ENCODE measurements at places on chromosomes 7 and 10.

DNA sequence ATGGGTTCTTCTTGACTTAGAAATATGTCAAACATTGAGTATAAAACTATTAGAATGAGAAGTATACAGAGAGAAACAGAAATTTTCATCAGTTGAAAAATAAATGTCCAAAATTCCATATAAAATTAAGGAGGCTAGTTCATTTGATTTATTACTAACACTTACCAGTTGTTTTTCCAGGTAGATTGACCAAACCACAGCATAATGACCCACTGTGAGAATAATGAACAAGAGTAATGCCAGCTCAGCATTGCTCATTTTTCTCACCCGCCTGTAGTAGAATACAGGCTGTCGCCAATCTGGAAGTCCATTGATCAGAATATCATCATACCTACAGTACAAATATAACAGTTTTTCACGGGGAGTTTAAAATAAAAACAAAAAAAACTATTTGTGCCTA lies 82.9 kb downstream of the DNAJC1 start:
- DNase-seq = no peak

- DNase-seq = no peak
These were observed 38.5 kb upstream of the ITPRID1 start for GRCh38 chr7:31475368-31475767.

- DNase-seq = no peak
These were observed 174.9 kb upstream of the NRP1 start for GRCh38 chr10:33509231-33509831.

DNA sequence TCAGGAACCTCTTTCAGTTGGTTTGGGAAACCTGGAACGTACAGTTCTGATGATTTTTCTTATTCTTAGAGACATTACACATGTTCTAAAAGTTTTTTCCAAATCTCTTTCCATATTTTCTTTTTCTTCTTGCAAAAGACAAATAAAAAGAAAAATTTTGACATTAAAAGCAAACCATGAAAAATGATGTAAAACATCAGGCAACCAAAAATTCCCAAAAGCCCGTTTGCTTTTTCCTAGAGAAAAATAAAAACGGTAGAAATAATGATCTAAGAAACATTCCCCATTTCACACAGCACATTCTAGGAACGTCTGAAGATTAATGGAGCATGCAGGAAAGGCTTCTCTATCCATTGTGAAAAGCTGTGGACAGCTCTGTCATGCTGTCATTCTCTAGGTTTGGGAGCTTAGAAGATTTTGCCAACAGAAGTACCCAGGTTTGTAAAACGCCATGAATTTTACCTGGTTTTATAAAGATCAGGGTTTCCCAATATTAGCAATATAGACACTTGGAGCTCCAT lies 11.2 kb upstream of the PRTFDC1 start:
- no peak for DNase-seq

GRCh38 chr7:123637203-123637602 lies 18.5 kb upstream of the LMOD2 start:
- DNase-seq = no peak

- no peak for DNase-seq
These were observed 95.8 kb downstream of the WNT2 start for GRCh38 chr7:117227091-117227490.

DNA sequence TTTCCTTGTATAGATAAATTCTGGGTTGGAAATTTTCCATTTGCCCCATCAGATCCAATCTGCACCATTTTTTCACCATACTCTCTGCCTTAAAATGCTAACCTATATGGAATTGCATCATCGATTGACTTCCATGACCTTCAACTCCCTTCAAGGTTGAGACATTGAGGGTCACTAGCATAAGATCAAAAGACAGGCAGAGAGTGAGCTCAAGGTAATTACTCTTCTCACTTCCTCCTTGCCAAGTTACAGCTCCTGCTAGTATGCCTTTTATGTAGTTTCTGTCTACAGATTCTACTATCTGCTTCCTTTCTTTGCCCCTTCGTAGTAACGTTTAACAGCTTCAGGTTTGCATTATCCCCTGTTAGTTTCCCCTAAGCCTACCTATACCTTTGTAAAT lies 1127.7 kb upstream of the LRRTM3 start:
- no peak for DNase-seq

DNA sequence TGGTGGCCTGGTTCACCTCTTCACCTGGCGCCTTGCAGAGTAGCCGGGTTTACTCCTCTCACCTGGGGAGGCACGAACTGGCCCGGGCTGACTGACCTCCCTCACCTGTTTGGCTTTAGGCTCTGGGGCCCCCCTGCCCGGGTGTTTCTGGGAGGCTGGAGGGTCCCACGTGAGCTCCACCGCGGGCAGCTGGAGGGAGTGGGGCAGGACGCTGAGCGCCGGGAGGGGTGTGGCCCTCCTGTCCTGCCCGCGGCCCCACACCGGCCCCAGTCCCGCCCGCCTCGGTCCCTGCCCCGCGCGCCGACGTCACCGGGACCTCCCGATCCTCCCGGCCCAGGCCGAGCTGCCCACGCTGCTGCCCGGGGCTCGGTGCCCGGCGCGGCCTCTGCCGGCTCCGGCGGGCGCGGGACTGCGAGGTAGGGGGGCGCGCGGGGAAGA lies at the start of gene AMZ1:
AMZ1 (plus strand) TSS at position 322 of the 438 bp plus-strand sequence. CDS start 12,250 bp downstream, outside the sequence.
- no peak for DNase-seq

Data from stimulated activated CD8-positive, alpha-beta memory T cell treated with anti-CD3 and anti-CD28 coated beads, Interleukin-15, amount 100 ng/mL, for 4 hours (primary cell).